AG04449 (cell line): ENCODE measurements at places on chromosomes 1 and 21.

GRCh38 chr1:65456481-65456880, 36.0 kb downstream of the LEPR start:
- no peak for DNase-seq

- no peak for DNase-seq
These were observed 14.1 kb downstream of the TATDN3 start for GRCh38 chr1:212805767-212806166.

DNA sequence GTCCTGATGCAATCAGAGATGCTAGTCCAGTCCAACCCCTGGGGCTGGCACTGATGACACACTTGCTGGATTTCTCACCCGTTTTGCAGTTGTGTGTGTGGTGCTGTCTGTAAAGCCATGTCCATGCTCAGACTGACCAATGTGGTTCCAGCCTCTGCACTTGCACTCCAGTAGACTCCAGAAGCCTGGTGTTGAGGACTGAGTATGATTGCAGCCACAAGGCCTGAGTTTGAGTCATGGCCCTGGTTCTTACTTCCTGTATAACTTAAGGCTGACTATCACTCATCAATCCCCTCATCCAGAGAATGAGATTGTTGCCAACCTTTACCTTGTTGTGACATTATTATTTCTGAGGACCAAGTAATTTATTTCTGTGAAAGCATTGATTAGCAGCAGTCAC, 34.8 kb upstream of the IKBKE start:
- DNase-seq = no peak

DNA sequence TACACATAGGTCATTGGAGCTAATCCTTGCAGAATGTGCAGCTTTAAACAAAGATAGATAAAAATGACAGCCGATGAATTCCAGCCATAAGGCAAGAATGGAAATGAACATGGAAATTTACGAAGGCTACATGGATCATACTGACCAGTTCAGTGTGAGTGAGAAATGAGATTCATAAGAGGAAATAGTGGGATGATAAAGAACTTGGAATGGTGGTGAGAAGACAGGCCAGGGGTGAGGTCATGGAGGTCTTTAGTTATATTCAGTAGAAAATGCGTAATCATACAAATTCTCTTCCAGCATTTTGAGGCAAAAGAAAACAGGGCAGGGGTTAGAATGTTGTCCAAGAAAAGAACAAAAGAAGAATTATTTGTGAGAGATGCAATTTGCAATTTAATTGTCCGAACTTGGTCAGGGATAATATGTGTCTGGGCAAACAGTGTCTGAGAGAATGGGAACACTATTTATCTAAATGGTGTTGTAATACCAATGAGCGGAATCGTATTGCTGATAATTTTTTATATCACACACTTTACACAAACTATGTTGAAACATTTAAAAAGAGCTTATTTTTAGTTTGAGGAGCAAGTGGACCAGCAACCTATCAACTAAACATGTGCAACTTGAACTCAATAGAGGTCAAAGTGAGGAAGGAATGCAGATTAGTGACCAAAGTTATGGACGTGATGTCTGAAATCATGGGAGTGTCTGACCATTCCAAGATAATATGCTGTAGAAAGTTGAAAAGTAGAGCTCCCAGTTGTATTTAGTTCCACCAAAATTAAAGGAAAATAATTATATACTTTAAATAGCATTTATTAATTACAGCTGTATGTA, 739.0 kb upstream of the NCAM2 start:
- DNase-seq = no peak

- no peak for DNase-seq
These were observed 11.9 kb downstream of the KRTAP10-1 start for GRCh38 chr21:44527983-44528633.

- DNase-seq = no peak
These were observed 40.1 kb downstream of the CACNA1S start for GRCh38 chr1:201072149-201072548.

DNA sequence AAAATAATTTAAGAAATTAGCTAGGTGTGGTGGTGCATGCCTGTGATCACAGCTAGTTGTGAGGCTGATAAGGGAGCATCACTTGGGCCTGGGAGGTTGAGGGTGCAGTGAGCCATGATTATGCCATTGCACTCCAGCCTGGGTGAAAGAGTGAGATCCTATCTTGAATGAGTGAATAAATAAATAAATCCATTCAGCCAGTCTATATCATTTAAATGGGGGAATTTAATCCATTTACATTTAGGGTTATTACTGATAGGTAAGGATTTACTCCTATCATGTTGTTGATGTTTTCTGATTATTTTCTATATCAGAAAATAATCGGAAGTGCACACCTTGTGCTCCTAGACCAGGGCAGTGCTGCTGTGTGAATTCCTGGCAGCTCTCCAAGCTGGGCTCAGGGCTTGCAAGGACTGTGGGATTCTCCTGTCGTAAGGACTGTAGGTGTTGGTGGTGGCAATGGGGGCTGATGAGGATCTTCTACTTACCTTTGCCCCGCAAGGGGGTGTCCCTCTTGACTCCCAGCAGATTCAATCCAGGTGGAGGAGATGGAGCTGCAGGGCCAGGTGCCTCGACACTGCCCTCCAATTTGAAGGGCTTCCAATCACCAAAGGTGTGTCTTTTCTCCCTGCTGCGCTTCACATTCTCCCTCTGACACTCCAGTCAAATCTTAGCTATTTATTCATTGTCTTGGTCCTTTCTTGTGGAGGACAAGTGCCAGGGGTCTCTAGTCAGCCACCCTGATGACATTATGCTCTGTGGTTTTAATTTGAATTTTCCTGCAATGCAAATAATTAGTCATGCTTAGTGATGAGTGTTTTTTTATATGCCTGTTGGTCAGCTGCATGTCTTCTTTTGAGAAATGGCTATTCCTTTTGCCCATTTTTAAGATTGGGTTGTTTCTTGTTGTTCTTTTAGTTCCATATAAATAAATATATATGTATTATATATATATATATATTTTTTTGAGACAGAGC, 14.1 kb upstream of the TRAPPC10 start:
- no peak for DNase-seq

GRCh38 chr1:225511828-225512381, 84.1 kb upstream of the LBR start:
- no peak for DNase-seq

DNA sequence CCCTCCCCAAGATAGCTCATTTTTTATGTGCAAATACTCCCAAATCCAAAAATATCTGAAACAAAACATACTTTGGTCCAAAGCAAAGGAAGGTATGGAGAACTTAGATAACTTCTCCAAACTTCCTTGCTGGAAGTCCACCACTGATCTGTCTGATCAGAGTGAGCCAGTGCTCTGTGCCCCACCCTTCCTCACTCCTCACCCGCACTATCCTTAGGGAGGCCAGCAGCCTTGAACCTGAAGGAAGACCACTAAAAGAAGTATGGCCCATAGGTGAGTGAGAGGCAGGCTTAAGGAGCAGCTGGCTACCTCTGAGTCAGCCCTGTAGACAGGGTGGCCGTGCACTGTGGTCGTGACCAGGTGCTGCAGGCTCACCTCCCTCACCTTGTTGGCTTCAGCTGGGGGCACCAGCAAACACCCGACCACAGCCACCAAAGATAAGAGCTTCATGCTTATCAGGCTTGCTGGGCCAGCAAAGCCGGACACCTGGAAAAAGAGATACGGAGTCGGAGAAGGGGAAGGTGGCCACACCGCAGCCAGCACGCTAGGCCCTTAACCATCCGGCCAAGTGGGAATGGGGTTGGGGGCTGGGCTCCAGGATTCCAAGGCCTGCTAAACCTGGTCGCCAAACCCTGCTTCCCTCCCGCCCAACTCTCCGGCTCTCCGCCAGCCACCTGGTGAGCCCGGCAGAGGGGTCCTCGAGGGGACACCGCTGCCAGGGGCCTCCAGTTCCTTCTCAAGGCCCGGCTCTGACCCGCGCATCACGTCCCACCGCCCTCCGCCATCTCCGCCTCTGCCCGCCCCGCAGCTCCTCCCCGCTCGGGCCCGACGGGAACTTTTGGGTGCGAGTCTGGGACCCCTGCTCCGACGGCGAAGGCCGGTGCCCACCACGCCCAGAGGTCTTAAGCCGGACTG, 543 bp downstream of the TMEM9 start:
- no peak for DNase-seq

GRCh38 chr1:67110352-67110751, 24.4 kb downstream of the C1orf141 start:
- no peak for DNase-seq
